Cerebellar cortex (tissue), 1 donor: ENCODE measurements at places on chromosomes 6 and 20.

DNA sequence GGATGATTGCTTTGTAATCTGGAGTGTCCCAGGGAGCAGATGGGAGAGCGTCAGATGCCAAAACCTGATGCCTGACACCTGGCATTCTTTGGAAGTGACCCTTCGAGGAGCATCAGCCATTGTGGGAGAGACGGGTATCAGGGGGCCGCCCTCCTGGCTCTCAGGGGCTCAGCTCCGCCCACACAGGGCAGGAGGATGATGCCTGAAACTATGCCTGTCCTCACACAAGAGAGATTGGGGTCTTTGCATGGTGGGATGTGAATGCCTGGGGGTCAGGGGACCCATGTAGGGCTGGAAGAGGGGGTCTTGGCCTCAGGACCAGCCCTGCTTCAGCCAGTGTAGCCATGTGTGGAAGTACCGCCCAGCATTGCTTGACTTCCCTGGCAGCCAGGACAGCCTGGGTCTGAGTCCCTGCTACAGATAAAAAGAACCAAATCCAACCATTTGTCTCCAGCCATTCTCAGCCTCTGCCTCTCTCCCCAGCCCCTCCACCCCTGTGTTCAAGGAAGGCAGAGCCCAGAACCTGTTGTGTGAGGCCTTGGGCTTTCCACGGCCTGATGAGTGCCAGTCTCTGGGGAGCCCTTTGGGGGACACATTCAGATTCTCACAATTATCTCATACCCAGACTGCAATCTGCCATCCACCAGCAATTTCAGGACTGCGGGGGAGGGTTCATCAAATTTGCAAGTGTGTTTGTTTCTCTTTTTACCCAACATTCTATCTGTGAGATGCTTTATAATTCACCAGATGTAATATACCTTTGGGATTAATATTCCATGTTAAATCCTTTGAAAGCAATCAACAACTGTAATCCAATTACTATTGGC, 371.2 kb downstream of the PREX1 start:
- DNase-seq, result no peak

GRCh38 chr6:22350109-22350508, 53.3 kb upstream of the PRL start:
- DNase-seq, result no peak

- no peak for DNase-seq
Observed at GRCh38 chr20:46941404-46941803, 46.8 kb downstream of the EYA2 start.

DNA sequence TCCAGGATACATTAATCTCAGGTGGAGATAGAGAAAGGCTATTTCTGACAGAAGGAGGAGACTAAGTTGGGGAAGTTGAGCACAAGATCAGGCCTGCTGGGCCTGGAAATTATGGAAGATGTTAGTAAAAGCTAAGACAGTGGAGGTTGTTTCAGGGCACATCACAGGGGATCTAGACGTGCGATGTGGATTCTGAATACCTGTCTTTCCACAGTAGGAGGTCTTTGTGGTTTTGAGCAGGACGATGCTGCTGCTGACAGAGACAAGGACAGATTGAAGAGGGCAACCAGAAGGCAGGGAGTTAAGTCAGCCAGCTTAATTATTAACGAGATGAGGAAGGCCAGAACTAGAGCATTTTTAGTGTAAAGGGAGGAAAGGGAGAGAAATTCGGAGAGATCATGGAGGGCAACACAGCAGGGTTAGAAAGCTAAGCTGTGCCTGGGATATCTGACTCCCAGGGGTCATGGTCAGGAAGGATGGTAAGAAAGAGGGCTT, 384.9 kb downstream of the MAFB start:
- no peak for DNase-seq

DNA sequence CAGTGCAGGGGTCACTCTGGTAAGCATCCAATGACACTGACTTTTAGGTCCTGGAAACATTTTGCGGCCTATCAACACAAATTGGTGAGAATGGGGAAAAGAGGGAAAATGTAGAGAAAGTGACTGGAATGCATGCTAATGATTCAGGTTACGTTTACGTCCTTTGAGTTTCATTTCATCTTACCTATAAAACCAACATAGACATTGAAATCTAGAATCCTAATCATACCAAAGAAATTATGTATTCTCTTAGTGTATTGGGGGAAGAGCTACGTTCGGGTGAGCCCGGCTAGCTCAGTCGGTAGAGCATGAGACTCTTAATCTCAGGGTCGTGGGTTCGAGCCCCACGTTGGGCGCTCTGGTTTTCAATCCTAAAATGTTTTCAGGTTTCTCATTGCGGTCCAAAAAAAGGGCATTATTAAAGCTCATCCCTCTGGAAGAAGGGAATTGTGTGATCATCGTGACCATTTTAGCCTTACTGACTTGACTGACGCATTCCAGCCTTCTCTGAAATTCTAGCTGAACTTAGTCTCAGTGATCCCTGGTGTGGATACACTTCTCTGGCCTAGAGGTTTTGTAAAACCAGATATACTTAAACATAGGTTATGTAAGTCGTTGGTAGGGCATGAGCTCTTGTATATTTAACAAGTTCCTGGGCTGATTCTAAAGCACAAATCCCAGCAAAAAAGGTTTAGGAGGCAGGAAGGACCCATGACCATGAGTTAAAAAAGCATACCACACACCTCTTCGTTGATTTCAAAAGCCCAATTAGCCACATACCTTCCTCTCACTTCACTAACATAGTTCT, 18.3 kb downstream of the HMGN4 start:
- DNase-seq, result peak; percentile 90

DNA sequence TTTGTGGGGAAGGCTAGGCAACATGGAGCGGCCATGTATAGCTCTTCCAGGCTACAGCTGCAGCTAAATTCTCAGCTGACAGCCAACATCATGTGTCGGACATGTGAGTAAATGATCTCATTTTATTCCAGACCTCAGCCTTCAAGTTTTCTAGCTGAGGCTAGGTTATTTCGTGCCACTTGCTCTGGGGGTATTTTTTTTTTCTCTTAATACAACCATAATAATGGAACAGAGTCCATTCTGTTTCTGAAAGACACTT, 573.5 kb downstream of the CD109 start:
- no peak for DNase-seq

GRCh38 chr6:107114926-107115694, at the start of gene BEND3:
TSS of gene BEND3 (minus strand) at chr6:107115515. CDS start at chr6:107099285, 16,230 bp downstream.
- DNase-seq, result peak; percentile 28

GRCh38 chr20:14634665-14635064, 297.3 kb upstream of the FLRT3 start:
- no peak for DNase-seq

GRCh38 chr6:28898710-28898965, 25.1 kb downstream of the TRIM27 start:
- no peak for DNase-seq

DNA sequence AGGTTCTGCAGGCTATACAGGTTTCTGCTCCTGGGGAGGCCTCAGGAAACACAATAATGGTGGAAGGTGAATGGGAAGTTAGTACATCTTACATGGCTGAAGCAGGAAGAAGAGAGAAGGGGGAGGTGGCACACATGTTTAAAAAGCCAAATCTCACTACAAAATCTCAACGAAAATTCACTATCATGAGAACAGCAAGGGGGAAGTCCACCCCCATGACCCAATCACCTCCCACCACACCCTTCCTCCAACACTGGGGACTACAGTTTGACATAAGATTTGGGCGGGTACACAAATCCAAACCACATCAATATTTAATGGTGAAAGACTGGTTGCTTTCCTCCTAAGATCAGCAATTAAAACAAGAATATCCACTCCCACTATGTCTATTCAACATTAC, 13.8 kb upstream of the POLR1H start:
- DNase-seq, result no peak

DNA sequence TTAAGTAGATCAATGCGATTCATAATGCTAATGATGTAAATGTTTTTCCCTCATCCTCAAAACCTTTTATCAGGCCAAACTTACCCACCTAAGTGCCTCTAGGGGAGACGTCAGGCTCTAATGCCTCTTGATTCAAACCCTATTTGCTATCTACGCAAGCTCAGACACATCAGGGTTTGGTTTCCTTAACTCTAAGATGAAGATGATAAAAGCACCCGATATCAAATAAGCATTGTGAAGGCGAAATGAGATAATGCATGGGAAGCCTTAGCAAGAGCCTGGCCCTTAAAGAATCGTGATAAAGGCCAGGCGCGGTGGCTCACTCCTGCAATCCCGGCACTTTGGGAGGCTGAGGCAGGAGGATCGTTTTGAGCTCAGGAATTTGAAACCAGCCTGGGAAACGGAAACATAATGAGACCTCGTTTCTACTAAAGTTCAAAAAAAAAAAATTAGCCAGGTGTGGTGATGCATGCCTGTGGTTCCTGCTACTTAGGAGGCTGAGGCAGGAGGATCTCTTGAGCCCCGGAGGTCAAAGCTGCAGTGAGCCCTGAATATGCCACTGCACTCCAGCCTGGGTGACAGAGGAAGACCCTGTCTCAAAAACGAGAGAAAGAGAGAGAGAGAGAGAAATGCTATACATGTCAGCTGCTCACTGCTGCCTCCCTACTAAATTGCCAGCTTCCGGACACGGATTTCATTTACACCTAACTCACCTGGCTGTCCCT, 13.5 kb downstream of the CNKSR3 start:
- no peak for DNase-seq

GRCh38 chr6:21870076-21870730, 276.7 kb downstream of the SOX4 start:
- DNase-seq, result no peak

GRCh38 chr6:125432963-125433362, 131.2 kb upstream of the HDDC2 start:
- no peak for DNase-seq

GRCh38 chr6:17015551-17016381, 86.1 kb upstream of the STMND1 start:
- DNase-seq, result no peak

DNA sequence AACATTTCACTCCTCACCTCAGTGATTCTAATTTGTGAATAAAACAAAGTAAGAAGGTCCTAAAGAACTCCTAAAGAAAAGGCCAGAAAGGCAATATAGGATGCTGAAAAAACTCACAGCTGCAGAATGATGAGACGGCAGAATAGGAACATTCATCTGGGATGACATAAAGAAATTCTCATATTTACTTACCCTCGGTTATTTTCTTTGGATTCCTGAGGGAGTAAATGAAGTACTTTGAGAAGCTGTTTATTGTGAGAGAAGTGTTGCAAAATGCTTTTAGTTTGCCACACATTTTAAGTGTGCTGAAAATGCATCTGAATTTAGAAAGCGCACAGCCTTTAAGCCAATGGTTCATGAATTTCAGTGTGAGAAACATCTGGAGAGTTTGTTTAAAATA, 35.7 kb upstream of the RBL1 start:
- no peak for DNase-seq

GRCh38 chr6:165728216-165728615, 65.2 kb upstream of the PDE10A start:
- peak; percentile 70 for DNase-seq

DNA sequence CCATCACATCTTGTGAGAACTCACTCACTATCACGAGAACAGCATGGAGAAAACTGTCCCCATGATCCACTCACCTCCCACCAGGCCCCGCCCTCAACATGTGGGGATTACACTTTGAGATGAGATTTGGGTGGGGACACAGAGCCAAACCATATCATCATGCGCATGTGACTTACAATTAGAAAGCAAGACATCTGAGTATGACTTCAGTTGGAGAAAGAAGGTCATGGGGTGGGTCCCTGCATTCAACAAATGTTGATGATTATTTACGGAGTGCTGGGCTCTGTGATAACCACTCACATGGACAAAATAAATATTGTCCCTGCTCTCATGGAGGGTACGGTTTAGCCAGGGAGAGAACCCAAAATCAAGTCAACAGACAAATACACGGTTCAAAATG, 37.9 kb downstream of the VSTM2L start:
- no peak for DNase-seq
